ENCODE measurements at places on chromosomes 4 and X. TPM values are rescaled to one million over a fixed set of nuclear protein-coding genes. Genes with fewer than 3 reads are reported as not detected.

GRCh38 chr4:159051245-159052071 lies 51.4 kb upstream of the RAPGEF2 start:
- no peaks in the 10 kb centered on the region for H3K4me1 ChIP-seq
- no peak overlapping the region for H3K27ac ChIP-seq
- no peak overlapping the region for H3K4me3 ChIP-seq
- peaks cover 8% of the 10 kb centered on the region for H3K27me3 ChIP-seq

- no peaks in the 10 kb centered on the region for H3K27me3 ChIP-seq
- DNase-seq = no peak
- peaks cover 10% of the 10 kb centered on the region for H3K36me3 ChIP-seq
- H3K4me1 ChIP-seq = peaks cover 38% of the 10 kb centered on the region
- H3K27ac ChIP-seq = peak overlapping the region; percentile 15
- H3K4me3 ChIP-seq = no peak overlapping the region
These were observed 15.3 kb downstream of the KLHL2 start for GRCh38 chr4:165222651-165222994.

The USP17L19 gene
- polyA plus RNA-seq = not detected

The HTN3 gene
- polyA plus RNA-seq = not detected

The SLAIN2 gene
- polyA plus RNA-seq = 39.3 TPM
